ENCODE measurements at places on chromosomes 12 and 14.

DNA sequence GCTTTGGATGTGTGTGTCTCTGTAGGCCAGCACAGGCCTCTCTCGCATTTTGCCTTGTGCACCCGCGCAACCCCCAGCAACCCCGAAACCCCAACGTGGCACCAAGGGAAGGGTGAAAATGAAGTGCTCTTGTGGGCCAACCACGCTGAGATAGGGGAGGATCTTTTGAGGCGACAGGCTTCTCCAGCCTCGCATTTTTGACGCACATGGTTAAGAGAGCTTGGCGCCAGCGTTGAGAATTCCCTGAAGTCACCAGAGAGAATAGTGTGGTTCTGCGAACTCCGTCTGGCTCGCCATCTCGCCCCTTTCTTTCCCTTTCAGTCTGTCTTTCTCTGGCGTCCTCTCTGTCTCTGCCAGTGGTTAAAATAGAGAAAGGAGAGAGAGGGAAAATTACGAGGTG lies 1.9 kb upstream of the TBX3 start:
- H3K36me3 ChIP-seq: peaks cover 5% of the 10 kb centered on the region
- H3K27me3 ChIP-seq: peaks cover 2% of the 10 kb centered on the region
- DNase-seq: no peak
- H3K4me1 ChIP-seq: no peaks in the 10 kb centered on the region
- no peak overlapping the region for H3K4me3 ChIP-seq

DNA sequence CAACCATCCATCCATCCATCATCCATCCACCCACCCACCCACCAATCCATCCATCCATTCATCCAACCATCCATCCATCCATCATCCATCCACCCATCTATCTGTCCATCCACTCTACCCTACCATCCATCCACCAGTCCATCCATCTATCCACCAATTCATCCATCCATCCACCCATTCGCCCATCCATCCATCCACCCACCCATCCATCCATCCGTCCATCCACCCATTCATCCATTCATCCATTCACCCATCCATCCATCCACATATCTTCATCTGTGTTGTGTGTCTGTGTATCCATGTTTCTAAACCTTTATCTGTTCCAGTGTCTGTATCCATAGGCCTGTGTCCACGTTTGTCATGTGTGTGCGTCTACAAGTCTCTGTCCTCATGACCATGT lies 9.9 kb downstream of the HNF1A start:
- no peaks in the 10 kb centered on the region for H3K27me3 ChIP-seq
- no peak overlapping the region for H3K4me3 ChIP-seq
- H3K27ac ChIP-seq: no peak overlapping the region
- no peaks in the 10 kb centered on the region for H3K36me3 ChIP-seq
- 0 out of 2 replicates have a peak, but pooled peaks cover 6% of the 10 kb centered on the region for H3K4me1 ChIP-seq
- no peak for DNase-seq

DNA sequence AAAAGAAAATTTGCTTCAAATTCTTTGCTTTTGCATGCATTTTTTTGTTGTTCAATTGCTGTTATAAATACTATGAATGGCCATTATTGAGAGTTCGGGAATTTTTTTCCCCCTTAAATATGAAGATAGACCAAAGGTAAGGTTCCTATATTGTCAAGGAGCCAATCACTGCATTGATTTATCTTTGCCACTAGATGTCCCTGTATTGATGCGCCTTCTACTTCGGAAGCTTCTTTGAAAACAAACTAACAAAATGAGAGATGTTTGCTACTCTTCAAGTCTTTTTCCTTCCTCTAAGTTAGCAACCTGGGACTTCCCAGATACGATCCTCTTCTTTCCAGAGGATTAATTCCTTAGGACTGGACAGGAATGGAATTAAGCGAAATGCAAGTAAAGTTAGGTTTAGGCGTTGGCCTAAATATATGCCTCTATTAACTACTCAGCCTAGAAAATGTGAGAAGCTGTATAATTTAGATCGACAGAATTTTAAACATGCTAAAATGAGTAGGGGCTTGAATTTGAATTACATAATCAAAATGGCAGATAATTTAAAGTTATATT lies 318.1 kb downstream of the AEBP2 start:
- no peak overlapping the region for H3K27ac ChIP-seq
- DNase-seq: no peak
- H3K4me3 ChIP-seq: no peak overlapping the region

DNA sequence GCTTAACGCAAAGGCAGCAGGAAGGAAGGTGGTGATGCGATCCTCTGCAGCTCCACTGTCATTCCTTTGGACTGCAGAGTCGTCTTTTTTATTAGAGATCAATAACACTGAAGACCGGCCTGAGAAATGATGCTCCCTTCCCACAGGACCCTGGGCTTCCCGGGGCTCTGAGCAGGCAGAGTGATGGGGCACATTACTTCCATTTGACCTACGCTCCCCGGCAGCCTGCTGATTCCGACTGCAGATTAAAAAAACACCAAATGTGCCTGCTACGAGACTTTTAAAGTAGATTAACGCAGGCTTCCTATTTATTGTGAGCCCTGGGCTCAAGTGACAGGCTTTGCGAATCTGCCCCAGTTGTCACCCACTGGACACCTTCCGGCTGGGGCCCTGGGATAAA lies 37.5 kb downstream of the KCNA1 start:
- peaks cover 3% of the 10 kb centered on the region for H3K27me3 ChIP-seq
- H3K4me3 ChIP-seq: no peak overlapping the region
- no peak overlapping the region for H3K27ac ChIP-seq
- no peak for DNase-seq

DNA sequence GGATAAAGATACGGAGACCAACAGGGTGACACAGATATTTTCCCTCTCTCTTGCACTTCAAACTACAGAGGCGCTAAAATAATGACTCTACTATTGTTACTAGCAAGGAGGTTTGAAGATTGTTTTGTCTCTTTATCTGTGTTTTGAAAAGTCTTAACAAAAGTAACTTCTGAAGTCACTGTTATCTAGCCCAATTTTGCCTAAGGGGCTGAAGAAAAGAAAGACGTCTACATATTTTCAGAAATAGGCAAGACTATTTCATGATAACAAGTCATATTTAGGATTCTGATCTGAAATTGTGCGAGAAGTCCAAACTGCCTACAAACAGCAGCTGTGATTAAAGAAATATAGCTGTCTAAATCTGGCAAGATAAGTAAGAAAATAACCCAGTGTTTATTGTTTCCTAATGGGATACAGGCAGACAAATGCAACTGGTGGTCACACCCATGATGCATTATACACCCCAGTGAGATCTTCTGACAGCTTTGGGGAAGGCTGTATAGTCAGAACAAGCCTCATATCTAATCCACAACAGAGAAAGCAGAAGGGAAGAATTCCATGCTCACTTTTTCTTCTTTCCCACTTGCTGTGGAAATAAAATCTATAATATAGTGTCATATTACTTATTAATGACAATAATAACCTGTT lies 226.9 kb upstream of the ARID2 start:
- peaks cover 12% of the 10 kb centered on the region for H3K27me3 ChIP-seq
- no peaks in the 10 kb centered on the region for H3K4me1 ChIP-seq
- H3K36me3 ChIP-seq: no peaks in the 10 kb centered on the region
- no peak overlapping the region for H3K4me3 ChIP-seq
- DNase-seq: no peak
